ENCODE measurements at places on chromosomes 1 and 21. TPM values are rescaled to one million over a fixed set of nuclear protein-coding genes. Genes with fewer than 3 reads are reported as not detected.

The CD101 gene
- under 0.01 TPM for total RNA-seq

The TRIM67 gene
- total RNA-seq = not detected

The BRDT gene
- total RNA-seq = not detected

The ST6GALNAC5 gene
- not detected for total RNA-seq

The TCEA3 gene
- 0.18 TPM for total RNA-seq

The CFAP141 gene
- not detected for total RNA-seq

The SASS6 gene
- total RNA-seq = 2.3 TPM

The PLCH2 gene
- 0.09 TPM for total RNA-seq

The LRRC7 gene
- total RNA-seq = under 0.01 TPM

Measured in endothelial cell of coronary artery (primary cell).